Right ventricle myocardium superior (tissue), 1 donor: ENCODE measurements at places on chromosomes 2 and 18. TPM values are rescaled to one million over a fixed set of nuclear protein-coding genes. Genes with fewer than 3 reads are reported as not detected.
A peak's percentile ranks its signal among the peaks of the same experiment; 100 is the strongest.

VWC2L gene
- not detected for total RNA-seq

GRCh38 chr2:82641598-82642180, 1817.4 kb downstream of the SUCLG1 start:
- DNase-seq, result no peak

GRCh38 chr2:238231251-238231793, 8.5 kb downstream of the HES6 start:
- peak; percentile 88 for DNase-seq

DNA sequence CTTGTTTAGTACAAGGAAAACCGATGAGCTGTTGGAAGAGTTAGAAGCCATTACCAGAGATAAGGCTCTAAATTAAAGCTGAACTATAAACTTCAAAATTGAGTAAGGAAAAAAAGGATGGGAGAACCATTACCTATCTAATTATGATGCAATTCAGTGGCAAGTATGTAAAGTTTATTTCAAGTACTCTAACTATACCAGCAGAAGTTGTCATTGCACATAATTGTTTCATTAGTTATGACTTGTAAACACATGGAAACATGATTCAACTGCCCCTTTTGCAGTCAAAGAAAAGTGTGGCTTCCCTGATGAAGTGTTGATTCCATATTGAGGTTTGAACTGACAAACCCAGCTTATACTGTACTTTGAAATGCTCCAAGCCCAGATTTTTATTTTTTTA, 324.1 kb upstream of the KCNJ3 start:
- no peak for DNase-seq

DNA sequence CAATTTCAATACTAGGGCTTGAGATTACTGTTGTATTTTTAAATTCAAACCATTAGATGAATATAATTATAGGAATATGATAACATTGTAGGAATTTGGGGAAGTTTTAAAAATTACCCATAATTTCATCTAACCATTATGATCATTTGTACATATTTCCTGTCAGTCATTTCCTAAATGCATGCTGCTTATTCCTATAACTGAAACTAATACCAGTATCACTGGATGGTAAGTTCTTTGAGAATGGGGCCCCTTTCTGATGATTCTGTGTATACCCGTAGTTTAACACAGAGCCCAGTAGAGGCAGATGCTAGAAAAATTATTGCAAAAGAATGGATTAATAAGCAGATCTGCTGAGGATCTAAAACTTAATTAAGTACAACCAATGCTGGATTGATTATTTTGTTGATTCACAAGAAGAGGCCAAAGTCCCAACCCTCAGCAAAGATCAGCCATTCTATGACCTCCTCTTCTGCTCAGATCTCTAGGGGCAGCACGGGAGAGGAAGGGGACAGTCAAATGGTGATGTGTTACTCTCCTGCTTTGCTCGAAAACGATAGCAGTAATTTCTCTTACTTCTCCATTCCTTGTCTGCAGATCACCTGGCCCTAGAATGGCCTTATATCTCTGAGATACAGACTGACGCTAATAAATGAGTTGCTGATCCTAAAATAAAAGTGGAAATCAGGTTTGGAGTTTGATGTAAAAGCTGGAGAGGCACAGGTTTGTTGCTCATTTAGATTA, 69.5 kb upstream of the PELI1 start:
- DNase-seq, result no peak

DNA sequence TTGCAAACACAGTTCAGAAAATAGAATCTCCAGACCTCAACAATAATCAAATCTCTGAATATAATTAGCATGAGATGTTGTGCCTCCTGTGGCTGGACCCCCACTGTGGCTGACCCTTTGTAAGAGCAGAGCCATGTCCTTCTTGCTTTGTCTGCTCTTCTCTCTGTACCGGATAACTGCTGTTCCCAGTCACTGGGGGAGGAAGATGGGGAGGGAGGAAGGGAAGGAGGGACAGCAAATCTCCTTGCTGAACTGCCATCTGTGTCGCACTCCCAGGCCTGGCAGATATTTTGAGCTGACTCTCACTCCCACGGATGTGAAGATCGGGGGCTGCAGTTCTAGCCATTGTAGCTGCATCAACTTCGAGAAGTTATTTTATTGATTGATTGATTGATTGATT, 319.0 kb upstream of the CXCR4 start:
- no peak for DNase-seq

- DNase-seq, result peak; percentile 83
Observed at GRCh38 chr2:46967990-46968647, 52.5 kb upstream of the MCFD2 start.

- no peak for DNase-seq
Observed at GRCh38 chr2:158996378-158996993, 28.0 kb downstream of the TANC1 start.

GRCh38 chr18:57543560-57543959, 42.9 kb downstream of the FECH start:
- DNase-seq, result no peak

ZNF385B gene
- 0.46 TPM for total RNA-seq

- no peak for DNase-seq
Observed at GRCh38 chr18:24491927-24492834, 31.7 kb downstream of the HRH4 start.

CNDP1 gene
- total RNA-seq, result not detected

DNA sequence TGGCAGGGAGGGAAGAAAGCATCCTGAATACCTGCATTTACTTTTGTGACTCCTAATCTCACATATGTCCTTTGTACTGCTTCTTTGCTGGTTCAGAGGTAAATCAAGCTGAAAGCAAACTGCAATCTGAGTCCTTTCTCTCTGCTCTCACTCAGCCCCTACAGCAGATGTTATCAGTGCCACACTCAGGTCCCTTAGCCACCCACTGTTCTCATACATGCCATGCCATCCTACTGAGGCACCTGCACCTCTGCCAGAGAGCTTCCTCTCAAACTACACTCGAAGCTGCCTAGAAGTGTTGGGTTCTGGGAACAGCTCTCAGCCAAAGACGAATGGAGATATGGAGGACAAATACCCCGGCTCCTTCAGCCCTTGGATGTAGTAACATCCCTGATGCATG, 244.5 kb downstream of the TXNL1 start:
- no peak for DNase-seq

DNA sequence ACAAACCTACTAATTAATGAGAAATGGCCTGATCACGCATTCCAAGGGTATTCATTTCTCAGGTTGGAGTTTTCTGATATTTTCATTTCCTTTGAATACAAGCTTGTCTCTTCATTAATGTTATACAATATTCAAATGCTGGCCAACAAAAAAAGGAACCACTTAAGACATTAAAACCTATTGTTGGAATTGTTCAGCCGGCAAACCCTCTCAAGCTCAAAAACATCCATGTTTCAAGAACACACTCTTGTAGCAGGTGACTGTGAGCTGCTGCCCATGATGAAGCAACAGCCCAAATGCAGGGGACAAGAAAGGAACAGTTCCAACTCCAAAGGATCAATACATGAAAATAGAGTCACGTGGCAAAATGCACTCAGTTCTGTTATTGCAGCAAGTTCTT, 454.5 kb downstream of the BCL11A start:
- DNase-seq, result no peak

DNA sequence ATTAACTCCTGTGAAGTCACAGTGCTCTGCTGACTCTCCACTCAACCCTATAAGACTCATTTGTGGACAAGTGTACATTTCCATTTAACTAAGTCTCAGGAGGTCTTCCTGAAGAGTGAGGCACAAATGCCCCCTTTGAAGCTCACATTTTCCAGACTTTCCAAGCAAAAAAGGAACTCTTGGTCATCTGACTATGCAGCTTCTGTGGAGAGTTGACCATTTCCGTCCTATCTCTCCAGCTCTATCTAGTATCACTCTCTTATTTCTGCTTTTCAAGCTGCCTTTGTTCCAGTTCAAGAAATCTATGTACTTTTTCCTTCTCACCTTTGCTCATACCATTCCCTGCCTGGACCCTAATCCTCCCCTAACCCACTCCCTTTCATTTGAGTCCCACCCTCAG, 77.0 kb downstream of the ANTXR1 start:
- DNase-seq, result no peak

- DNase-seq, result no peak
Observed at GRCh38 chr2:42192652-42193566, 23.8 kb downstream of the EML4 start.

GRCh38 chr2:28447943-28448792, 47.7 kb upstream of the PLB1 start:
- DNase-seq, result no peak

TWIST2 gene
- total RNA-seq, result 1.9 TPM

GRCh38 chr18:13558124-13558523, 168.2 kb downstream of the FAM210A start:
- DNase-seq, result peak; percentile 60

- no peak for DNase-seq
Observed at GRCh38 chr18:3810296-3810695, 360.3 kb downstream of the TGIF1 start.

- no peak for DNase-seq
Observed at GRCh38 chr2:186459009-186459408, 27.1 kb upstream of the ZC3H15 start.

- DNase-seq, result no peak
Observed at GRCh38 chr18:5413447-5413846, 117.9 kb upstream of the ZBTB14 start.

DNA sequence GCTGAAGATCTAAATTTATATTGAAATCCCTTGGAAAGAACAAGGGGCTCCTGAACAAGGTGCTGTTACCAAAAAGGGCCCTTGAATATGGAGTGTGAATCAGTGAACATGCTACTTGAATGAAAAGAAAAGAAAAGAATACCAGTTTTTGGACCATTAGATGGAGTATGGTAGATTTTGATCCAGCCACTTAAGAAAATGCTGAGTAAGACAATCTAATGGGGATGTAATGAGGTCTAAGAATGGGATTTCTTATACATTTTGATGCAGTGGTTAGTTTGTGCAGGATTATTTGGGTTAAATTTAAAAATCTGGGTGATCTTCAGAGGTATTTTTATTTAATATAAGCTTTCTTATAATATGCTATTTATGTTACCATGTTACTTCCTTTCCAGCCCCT, 2003.0 kb upstream of the LRRTM1 start:
- no peak for DNase-seq

DNA sequence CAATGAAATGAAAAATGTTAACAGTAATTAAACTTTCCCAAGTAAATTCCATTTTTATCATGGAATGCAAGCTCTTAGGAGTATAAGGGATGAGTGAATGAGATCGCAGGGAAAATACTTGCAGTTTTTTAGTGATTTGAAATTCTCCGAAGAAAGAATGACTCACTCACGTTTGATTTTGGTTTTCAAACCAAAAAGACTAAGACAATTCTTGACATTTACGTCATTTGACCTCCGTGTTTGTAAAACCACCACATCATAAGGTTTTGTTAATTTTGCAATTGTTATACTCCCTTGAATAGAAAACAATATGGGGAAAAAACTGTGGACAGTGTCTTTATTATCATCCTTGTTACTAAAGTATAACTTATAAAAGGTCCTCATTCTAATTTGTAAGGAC, 29.4 kb downstream of the COL4A4 start:
- DNase-seq, result no peak

STK36 gene
- 3.9 TPM for total RNA-seq

DNA sequence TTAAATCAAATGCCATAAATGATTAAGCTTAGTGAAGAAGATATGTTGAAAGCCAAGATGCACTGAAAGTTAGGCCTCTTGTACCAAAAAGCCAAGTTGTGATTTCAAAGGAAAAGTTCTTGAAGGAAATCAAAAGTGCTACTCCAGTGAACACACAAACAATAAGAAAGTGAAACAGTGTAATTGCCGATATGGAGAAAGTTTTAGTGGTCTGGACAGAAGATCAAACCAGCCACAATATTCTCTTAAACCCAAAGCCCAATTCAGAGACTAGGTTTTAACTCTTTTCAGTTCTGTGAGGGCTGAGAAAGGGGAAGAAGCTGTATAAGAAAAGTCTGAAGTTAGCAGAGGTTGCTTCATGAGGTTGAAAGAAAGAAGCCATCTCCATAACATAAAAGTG, 101.8 kb upstream of the RPE start:
- no peak for DNase-seq

NCKAP5 gene
- 7.9 TPM for total RNA-seq

ASPRV1 gene
- 0.78 TPM for total RNA-seq

- no peak for DNase-seq
Observed at GRCh38 chr2:173872714-173873113, 92.5 kb downstream of the SP3 start.

GPR35 gene
- total RNA-seq, result 2.0 TPM

DNA sequence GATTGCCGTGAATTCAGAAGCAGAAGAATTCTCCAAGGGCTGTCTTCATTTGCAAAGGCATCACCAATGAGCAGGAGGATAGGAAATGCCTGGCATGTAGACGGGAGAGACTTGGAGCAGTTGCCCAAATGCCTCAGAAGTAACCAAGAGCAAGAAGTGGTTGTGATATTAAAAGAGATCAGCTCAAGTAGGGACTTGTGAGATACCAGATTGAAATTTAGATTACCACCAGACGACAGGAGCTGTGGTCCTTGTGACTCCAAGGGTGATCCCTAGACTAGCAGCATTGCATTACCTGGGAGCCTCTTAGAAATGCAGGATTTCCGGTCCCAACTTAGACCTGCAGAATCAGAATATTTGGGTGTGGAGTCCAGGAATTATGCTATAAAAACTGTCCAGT, 228.6 kb upstream of the EPAS1 start:
- no peak for DNase-seq

DNA sequence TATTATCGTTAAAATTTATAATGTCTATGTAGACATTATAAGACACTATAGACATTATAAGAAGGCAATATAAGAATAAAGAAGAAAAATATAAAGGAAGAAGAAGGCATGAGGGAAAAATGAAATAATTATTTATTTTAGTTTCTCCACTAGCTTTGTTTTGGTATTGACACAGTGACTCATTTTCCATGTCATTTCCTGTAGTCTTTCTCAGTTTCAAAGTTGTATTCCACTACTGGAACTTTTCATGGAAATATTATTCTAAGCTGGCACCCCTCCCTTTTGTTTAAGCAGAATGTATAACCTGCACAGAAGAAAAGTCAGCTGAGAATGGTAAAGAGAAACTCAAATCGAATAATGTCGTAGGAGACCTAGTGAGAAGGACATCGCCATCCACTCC, 234.2 kb upstream of the NETO1 start:
- no peak for DNase-seq

GRCh38 chr2:181430406-181431118, 26.6 kb upstream of the ITGA4 start:
- DNase-seq, result no peak

GRCh38 chr2:197383825-197384224, 51.0 kb downstream of the SF3B1 start:
- DNase-seq, result no peak

DNA sequence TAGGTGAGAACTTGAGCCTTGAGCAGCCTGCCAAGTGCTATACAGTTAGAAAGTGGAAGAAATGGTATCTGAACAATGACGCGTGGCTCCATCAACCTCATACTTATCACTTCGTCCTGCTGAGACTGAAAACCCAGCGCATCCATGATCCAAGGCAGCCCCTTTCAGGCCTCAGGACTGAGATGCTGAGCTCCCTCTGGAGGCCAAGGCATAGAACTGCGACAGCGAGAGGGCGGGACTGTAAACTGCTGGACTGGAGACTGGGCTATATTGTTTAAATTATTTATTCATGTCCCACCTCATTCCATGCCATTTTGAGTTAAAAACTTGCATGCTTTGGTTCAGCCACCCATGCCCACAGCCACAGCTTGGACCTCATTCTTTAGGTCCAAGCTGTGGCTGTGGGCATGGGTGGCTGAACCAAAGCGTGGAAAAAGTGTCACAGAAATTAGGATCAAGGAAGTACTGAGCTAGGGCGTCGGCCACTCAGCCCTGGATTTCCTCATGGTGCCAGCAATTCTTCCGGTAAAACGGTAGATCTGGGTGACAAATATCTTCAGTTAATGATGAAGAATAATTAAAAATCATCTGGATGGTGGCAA, 195.5 kb downstream of the L3MBTL4 start:
- DNase-seq, result peak; percentile 44
